ENCODE measurements at places on chromosomes 6 and 20.

- DNase-seq, result no peak
Measured at GRCh38 chr6:16058201-16058928, 70.5 kb upstream of the MYLIP start.

- DNase-seq, result peak; percentile 83
Measured at GRCh38 chr20:39823224-39823623, 861.1 kb downstream of the DHX35 start.

GRCh38 chr6:29665942-29666825, 9.3 kb downstream of the MOG start:
- DNase-seq, result no peak

- DNase-seq, result no peak
Measured at GRCh38 chr6:47157653-47158219, 115.6 kb upstream of the ADGRF1 start.

GRCh38 chr6:147438758-147439528, 69.5 kb upstream of the SAMD5 start:
- no peak for DNase-seq

GRCh38 chr6:11999246-11999645, 12.9 kb upstream of the HIVEP1 start:
- DNase-seq, result no peak

- DNase-seq, result no peak
Measured at GRCh38 chr6:69026243-69026642, 391.2 kb downstream of the ADGRB3 start.
